ENCODE measurements at places on chromosomes 4 and X.

- no peak for DNase-seq
Observed at GRCh38 chr4:25892796-25893195, 21.2 kb upstream of the SMIM20 start.

DNA sequence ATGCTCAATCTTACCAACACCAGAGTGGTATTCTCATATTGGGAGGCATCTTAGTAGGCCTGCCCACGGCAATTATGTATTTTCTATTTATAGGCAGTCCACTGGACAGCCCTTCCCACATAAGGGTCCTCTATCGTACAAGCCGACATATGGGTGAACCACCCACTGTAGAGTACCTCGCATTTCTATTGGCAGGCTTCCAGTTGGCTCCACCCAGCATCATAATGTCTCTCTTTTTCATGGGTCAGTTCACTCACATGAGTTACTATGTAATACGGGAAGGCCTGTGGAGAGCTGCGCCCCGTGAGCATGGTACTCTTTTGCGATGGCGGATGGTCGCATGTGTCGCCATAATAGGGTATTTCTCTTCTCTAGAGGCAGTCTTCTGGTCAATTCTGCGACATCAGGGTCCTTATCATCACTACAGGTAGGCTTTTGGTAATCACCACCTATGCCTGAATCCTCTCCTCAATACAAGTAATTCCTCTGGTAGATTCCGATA lies 29.4 kb upstream of the FOXR2 start:
- no peak for DNase-seq

- DNase-seq, result no peak
Observed at GRCh38 chr4:8016527-8016926, 76.9 kb upstream of the AFAP1 start.

GRCh38 chrX:24081661-24082154 lies 27.0 kb downstream of the EIF2S3 start:
- DNase-seq, result no peak

DNA sequence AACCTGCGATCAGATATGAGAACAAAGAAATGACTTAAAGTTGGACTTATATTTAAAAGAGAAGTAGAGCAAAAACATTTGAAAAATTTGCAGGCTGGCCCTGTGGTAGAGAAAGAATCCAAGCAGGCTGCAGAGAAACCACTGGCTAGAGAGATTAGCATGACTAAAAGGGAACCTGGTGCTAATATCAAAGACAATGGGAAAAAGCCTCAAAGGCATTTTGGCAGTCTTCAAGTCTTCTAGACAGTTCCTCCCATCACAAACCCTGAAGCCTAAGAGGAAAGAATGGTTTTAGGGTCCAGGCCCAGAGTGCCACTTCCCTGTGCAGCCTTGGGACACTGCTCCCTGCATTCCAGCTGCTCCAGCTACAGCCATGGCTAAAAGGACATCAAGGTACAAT lies 33.4 kb downstream of the KCTD8 start:
- no peak for DNase-seq

DNA sequence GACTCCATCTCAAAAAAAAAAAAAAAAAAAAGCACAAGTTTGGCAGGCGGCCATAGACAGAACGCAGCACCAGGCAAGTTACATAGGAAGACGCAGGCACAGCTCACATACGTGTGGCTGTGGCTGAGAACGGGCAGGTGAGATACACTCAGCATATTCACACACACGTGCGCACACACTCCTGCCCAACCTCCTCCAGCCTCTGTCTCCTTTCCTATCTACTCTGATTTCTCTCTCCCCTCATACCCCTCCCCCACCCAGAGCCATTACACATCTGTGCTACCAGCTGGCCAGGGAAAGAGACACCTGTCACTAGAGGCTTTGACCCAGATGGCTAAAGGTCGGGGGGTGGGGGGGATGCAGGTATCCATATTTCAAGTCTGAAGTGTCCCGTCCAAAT lies 2.2 kb upstream of the SLC38A5 start:
- DNase-seq, result no peak

DNA sequence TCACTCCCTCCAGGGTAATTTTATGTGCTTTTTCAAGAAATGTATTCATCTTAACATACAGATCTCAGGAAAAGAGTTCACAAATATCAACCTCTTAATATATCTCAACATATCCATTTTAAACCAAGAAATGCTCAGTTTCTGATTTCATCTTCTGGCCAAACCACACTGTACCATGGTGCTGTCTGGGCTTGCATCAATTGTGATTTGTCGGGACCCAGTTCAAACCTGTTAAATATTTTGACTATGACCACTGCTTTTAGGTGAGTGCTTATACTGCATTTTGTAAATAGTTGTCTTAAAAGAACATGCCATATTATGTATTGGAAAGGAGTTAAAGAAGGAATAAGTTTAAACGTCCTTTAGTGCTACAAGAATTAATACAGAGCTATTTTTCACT lies 352.1 kb downstream of the SPOCK3 start:
- no peak for DNase-seq

- no peak for DNase-seq
Observed at GRCh38 chr4:31234494-31234893, 514.3 kb downstream of the PCDH7 start.

DNA sequence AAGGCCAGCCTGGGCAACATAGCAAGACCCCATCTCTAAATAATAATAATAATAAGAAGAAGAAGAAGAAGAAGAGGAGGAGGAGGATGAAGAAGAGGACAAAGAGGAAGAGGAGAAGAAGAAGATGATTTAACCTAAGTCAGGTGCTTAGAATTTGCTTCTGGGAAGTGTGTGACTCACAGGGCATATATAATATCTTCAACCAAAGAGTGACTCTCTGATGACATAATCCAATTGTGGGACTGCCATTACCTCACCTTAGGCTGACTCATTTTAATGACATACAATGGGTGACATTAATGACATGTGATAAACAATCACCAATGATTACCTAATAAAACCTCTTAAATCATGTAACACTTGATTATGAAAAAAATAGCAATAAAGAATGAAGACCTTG lies 32.7 kb upstream of the MBTPS2 start:
- DNase-seq, result no peak

DNA sequence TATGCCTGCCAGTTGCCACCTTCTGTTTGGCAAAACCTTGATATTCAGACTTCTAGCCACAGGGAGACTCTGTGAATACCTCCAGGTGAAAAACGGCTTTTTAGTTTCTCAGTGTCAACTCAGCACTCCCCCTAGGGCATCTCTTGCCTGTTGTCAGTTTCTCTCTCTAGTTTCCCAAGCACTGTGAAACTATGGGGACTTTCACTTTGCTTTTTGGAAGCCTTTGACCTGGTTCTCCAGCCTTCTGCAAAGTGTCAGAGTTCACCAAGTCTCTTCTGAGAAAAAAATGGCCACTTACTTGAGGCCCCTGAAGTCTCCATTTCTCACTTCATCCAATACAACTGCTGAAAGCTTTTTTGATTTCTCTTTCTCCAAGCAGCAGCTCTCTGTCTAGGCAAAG lies 521.5 kb downstream of the INPP4B start:
- no peak for DNase-seq

DNA sequence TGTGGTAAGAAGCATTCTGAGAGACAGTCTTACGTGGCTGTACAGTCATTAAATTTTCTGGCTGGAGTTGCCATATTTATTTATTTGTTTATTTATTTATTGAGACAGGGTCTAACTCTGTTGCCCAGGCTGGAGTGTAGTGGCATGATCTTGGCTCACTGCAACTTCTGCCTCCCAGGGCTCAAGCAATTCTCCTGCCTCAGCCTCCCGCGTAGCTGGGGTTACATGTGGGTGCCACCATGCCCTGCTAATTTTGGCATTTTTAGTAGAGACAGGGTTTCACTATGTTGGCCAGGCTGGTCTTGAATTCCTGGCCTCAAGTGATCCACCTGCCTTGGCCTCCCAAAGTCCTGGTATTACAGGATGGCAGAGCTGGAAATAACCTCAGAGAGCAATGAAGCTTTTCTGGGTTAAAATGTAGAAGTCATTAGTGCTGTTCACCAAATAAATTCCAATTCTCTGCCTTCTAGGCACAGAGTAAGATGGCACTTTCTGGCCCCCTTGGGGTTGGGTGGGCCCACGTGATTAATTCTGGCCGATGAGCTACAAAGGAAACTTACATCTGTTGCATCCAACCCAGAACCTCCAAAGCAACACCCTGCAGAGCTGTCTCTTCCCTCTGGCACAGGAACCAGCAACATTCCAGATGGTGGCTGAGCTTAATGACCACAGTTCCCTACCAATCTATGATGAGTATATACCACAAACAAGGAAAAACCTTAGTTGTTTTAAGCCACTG lies 4.5 kb downstream of the MRFAP1 start:
- no peak for DNase-seq

- no peak for DNase-seq
Observed at GRCh38 chrX:71367396-71367795, 1.2 kb downstream of the TAF1 start.

DNA sequence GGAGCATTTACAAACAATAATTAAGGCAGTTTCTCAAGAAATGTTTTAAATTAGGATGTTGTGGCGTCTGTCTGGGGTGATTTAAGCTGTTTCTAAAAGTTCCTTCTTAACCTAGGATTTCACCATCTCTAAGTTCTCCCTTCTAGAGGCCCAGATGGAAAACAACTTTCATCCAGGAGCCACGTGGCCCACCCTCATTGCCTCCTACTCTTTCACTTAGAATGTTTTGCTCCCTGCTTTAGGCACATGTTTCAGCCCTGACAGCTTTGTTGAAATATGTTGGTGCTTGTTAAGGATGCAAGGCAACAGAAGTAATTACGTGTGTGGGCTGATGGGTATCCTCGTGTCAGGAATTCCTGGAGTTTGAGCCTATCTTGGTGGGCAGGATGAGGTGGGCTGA lies 131.3 kb downstream of the GUCY2F start:
- no peak for DNase-seq

- no peak for DNase-seq
Observed at GRCh38 chr4:83283181-83283580, 1.4 kb downstream of the COQ2 start.

DNA sequence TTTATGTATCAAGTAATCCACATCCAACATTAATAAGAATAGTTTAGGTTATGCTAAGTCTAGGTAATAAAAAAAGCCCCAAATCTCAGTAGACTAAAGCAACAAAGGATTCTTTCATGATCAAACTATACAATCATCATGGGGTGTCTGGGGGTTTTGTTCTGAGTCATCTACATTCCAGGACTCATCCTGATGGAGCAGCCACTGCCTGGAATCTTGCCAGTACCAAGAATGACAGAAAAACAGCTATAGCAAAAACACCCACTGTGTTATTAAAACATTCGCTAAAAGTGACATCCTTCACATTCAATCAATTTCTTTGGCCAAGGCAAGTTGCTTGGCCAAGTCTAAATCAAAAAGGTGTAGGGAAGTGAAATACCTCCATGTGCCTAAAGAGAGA lies 3.9 kb upstream of the ARHGEF38 start:
- no peak for DNase-seq

DNA sequence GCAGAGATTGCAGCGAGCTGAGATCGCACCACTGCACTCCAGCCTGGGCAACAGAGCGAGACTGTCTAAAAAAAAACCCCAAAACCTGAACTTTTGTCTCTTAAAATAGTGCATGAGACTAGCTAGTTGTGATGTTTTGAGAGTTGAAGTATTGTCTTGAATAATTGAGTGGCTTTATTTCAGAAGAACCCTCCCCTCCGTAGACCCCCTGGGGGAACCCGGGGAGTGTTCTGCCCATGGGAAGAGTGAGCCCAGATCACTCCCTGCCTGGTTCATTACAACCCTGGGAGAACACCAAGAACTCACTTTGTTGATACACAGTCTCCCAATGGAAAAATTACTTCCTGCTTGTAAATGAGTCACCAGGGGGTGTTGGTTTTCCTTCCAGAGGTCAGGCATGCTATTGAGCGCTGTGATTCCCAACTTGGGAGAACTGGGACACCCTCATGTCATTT lies 65.3 kb upstream of the SHISA3 start:
- no peak for DNase-seq

GRCh38 chr4:174582463-174582862 lies 60.2 kb upstream of the HPGD start:
- no peak for DNase-seq

DNA sequence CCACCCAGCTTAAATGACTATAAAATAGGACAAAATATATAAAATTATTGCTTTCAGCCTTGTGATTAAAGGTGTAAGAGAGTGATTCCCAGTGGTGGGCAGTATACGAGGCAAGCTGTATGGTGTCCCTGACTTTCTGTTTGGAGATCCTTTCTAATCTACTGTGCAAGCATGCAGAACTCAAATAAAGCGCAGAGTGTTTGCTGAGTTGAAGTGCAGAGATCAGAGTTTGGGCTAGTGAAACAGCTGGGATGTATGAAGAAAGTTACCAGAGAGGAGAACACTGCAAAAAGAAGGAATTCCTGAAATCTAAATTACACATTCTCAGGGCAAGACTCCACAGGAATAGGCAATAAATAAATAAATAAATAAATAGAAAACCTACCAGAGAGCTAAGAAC lies 218.5 kb upstream of the TLL1 start:
- no peak for DNase-seq

DNA sequence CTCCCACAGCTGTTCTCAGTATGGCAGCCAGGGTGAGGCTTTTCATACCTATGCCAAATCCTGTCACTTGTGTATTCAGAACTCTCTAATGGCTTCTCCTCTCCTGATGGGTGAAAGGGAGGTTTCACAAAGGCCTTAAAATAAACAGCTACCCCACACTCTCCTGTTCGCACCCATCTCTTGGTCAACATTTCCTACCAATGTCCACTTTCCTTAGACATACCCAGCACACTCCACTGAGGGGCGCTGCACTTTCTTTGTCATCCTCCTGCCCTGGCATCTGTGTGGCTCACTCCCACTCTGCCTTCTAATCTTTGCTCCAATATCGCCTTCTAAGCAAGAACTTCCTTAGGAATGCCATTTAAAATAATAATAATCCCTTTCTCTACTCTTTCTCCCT lies 313.3 kb downstream of the PPP3CA start:
- no peak for DNase-seq

Measured in esophagus squamous epithelium (tissue), 5 donors.